ENCODE measurements at places on chromosomes 3 and 15.

- no peak for DNase-seq
- no peak overlapping the region for H3K4me3 ChIP-seq
- H3K27ac ChIP-seq: no peak overlapping the region
- H3K4me1 ChIP-seq: no peaks in the 10 kb centered on the region
Observed at GRCh38 chr3:12073106-12073505, 68.9 kb downstream of the SYN2 start.

DNA sequence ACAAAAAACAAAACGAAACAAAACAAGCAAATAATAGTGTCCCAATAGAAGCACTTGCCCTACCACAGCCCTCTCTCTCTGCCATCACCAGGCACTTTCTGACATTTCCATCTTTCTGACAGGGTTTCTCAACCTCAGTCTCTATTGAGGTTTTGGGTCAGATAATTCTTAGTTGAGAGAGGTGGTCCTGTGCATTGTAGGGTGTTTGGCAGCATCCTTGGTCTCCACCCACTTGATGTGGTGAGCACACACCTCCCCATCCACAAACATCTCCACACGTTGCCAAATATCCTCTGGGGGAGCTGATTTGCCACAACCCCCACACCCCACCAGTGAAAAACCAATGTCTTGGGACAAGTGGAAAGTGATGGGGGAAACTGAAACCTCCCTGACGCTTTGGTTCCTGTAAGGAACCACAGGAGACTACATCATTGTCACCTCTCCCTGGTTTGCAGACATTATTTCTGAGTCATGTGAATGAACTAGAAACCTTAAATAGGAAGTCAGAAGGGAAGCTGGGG is 733.7 kb upstream of the CFAP20DC start:
- no peak overlapping the region for H3K4me3 ChIP-seq
- no peak overlapping the region for H3K27ac ChIP-seq
- no peaks in the 10 kb centered on the region for H3K4me1 ChIP-seq
- DNase-seq: no peak
- H3K36me3 ChIP-seq: no peaks in the 10 kb centered on the region

- H3K27ac ChIP-seq: no peak overlapping the region
- no peak for DNase-seq
- no peak overlapping the region for H3K4me3 ChIP-seq
- no peaks in the 10 kb centered on the region for H3K27me3 ChIP-seq
- no peaks in the 10 kb centered on the region for H3K36me3 ChIP-seq
- H3K4me1 ChIP-seq: no peaks in the 10 kb centered on the region
Observed at GRCh38 chr3:46524008-46524407, 26.2 kb downstream of the RTP3 start.

DNA sequence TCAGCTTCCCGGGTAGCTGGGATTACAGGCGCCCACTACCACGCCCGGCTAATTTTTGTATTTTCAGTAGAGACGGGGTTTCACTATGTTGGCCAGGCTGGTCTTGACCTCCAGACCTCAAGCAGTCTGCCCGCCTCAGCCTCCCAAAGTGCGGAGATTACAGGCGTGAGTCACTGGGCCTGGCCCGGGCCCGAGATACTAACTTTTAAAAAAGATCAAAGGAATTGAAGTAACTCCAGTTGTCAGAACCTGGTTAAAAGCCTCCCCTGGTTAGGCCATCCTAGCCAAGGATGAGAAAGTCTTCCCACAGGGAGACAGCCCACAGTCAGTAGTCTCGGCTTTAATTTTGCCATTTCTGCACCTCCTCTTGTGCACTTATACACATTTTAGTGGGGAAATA is 212.3 kb upstream of the MCTP2 start:
- H3K27ac ChIP-seq: no peak overlapping the region
- no peak for DNase-seq
- H3K4me1 ChIP-seq: no peaks in the 10 kb centered on the region
- no peaks in the 10 kb centered on the region for H3K36me3 ChIP-seq
- H3K4me3 ChIP-seq: no peak overlapping the region

GRCh38 chr3:161745741-161746140 is 249.1 kb downstream of the OTOL1 start:
- no peaks in the 10 kb centered on the region for H3K36me3 ChIP-seq
- no peak overlapping the region for H3K4me3 ChIP-seq
- no peak overlapping the region for H3K27ac ChIP-seq

- no peaks in the 10 kb centered on the region for H3K27me3 ChIP-seq
- no peak overlapping the region for H3K27ac ChIP-seq
Observed at GRCh38 chr3:106338582-106339214, 469.9 kb upstream of the CBLB start.

DNA sequence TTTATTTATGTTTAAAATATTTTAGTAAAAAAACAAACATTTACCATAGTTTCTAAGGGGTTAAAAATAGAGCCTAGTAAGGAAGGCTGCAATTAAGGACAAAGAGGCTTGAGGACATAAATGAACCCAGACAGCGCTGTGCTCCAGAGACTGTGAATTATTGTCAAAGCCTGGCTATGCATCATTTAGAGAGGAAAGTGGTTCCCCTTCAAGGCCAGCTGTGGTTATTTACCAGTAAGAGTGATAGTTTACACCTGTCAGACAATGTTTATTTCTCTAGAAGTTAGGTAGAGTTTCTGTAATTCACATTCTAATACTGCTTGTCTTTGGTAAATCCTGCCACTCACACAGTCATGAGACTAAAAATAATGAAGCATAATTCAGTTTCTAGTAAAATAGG is 32.4 kb upstream of the PIK3R4 start:
- no peak overlapping the region for H3K27ac ChIP-seq
- no peaks in the 10 kb centered on the region for H3K27me3 ChIP-seq
- no peak for DNase-seq
- no peak overlapping the region for H3K4me3 ChIP-seq
- H3K4me1 ChIP-seq: no peaks in the 10 kb centered on the region

DNA sequence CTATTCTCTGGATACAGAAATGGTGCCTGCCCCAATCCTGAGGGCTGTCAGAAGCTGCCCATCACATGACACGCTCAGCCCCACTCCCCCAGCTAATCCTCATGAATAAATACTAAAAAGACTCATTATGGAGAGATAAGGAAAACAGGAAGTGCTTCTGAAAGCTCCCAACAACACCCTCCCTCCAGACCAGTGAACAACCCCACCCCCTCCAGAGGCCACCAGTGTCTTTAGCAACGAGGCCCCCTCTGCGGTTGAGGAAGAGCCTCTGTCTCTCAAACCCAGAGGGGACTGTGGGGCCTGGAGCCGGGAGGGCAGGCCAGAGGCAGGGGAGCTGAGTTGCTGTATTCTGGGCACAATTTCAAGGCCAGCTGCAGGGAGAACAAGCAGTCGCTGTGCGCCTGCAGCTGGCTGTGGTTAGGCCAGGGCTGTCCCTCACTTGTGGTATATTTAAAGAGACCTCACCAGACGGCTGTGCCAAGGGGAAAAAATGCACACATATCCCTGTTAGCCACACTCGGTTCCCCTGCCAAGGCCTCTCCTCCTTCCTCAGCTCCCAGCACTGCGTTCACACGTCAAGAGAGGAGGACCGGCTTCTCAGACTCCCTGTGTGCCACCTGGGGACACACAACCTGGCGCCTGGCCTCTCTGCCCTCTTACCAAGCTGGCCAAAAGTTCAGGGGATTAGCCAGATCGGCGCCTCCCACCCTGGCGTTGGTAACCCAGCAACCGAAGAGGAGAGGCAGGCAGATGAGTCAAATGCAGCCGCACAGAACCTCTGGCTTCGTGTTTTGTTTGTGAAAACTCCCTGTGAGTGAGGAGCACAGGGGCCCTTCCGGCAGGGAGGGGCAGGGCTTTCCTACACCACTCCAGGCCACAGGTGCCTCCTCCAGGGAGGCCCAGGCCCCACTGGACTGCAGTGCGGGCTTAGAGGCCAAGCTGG is 101.2 kb upstream of the ETV5 start:
- H3K36me3 ChIP-seq: no peaks in the 10 kb centered on the region
- H3K27me3 ChIP-seq: no peaks in the 10 kb centered on the region
- H3K4me3 ChIP-seq: no peak overlapping the region
- H3K27ac ChIP-seq: no peak overlapping the region

DNA sequence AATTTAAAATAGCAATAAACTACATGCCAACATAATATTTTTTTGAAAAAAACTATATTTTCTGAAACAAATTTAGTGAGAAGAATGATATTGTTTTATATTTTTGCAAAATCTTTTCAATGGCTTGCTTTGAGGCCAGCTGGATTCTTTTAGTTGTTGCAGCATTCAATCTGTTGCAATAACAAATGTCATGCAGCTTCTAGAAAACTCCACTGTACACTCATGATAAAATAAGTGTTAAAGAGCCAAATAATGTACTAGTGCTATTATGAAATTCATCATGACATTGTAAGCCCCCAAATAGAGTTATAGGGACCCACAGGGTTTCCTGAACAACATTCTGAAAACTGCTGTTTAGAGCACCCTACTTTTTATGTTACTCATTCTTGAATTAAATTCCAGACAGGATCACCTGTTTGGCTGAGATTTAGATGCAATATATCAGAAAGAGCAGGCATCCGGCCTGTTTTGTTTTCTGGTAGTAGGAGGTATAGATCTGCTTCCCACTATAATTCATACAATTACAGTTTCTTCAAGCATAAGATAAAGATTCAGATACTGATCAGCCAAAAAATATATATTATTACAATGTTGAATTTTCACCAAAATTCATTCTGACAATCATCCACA is 703.0 kb upstream of the ZNF385D start:
- no peaks in the 10 kb centered on the region for H3K4me1 ChIP-seq
- H3K36me3 ChIP-seq: no peaks in the 10 kb centered on the region
- no peak for DNase-seq
- no peak overlapping the region for H3K27ac ChIP-seq
- no peaks in the 10 kb centered on the region for H3K27me3 ChIP-seq

GRCh38 chr3:127033171-127033570 is 50.3 kb downstream of the PLXNA1 start:
- peak overlapping the region; percentile 9 for H3K27ac ChIP-seq
- no peaks in the 10 kb centered on the region for H3K27me3 ChIP-seq
- no peaks in the 10 kb centered on the region for H3K4me1 ChIP-seq
- no peak for DNase-seq
- H3K4me3 ChIP-seq: no peak overlapping the region
- H3K36me3 ChIP-seq: peaks cover 67% of the 10 kb centered on the region

GRCh38 chr3:108090049-108090700 is 656 bp downstream of the CD47 start:
- peak overlapping the region; percentile 100 for H3K4me3 ChIP-seq
- no peak for DNase-seq
- H3K27ac ChIP-seq: peak overlapping the region; percentile 96
- H3K27me3 ChIP-seq: no peaks in the 10 kb centered on the region
- no peaks in the 10 kb centered on the region for H3K4me1 ChIP-seq

DNA sequence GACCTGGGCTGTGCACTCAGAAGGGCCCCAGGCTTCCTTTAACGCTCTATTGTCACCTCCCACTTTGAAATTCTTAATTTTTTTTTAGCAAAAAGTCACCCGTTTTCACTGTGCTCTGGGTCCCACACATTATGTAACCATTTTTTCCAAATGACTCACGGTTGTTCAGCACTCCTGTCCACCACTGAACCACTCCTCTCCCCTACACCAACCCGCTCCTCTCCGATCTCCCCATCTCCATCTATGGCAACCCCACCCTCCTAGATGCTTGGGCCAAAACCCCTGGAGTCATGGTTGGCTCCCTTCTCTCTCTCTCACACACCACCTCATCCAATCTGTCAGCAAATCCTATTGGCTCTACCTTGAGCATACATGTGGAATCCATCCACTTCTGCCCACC is 41.2 kb upstream of the LINGO1 start:
- DNase-seq: no peak
- no peak overlapping the region for H3K27ac ChIP-seq
- H3K36me3 ChIP-seq: no peaks in the 10 kb centered on the region
- no peaks in the 10 kb centered on the region for H3K4me1 ChIP-seq

DNA sequence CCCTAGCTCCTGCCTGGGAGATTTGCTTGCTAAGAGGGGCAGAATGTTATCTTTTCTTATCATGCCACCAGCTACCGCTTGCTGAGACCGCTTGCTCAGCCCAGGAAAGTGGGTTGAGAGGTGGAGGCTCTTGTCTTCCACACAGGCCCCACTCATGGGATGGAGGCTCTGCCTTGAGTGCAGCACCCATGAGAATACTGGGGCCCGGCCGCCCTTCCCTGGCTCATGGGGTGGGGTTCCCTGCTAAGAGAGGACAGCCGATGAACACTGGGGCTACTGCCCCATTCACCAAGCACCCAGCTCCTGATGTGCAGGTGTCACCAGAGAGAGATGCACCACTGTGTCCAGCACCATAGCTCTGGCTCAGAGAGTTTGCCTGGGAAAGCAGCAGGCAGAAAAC is 55.2 kb downstream of the HMCES start:
- DNase-seq: no peak
- H3K27ac ChIP-seq: no peak overlapping the region
- no peaks in the 10 kb centered on the region for H3K36me3 ChIP-seq
- no peaks in the 10 kb centered on the region for H3K27me3 ChIP-seq
- no peak overlapping the region for H3K4me3 ChIP-seq

GRCh38 chr3:34196914-34197313 is 398.5 kb downstream of the PDCD6IP start:
- no peak overlapping the region for H3K4me3 ChIP-seq
- no peaks in the 10 kb centered on the region for H3K36me3 ChIP-seq
- H3K27me3 ChIP-seq: no peaks in the 10 kb centered on the region
- H3K4me1 ChIP-seq: no peaks in the 10 kb centered on the region

DNA sequence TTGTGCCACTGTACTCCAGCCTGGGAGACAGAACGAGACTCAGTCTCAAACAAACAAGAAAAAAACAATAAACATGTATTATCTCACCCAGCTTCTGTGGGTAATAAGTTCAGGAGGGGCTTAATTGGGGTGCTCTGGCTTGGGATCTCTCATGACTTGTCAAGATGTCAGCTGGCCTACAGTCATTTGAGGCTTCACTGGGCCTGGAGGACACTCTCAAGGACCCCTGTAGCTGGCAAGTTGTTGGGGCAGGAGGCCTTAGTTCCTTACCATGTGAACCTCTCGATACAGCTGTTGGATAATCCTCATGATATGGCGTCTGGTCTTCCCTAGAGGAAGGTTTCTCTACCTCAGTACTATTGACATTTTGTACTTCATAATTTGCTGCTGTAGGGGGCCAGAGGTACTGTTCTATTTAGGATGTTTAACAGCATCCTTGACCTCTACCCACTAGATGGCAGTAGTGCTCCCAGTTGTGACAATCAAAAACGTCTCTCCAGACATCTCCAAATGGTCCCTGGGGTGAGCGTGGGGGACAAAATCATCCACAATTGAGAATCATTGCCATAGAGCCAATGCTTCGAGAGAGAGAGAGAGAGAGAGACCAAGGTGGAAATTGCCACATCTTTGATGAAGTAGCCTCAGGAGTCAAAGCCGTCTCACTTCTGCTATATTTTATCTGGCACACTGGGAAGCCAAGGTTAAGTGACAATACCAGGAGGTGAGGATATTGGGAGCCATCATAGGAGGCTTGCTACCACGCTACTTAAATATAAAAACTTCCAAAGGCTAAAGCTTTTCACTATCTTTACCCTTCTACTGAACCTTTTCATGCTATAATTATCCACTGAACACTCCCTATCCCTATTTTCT is 23.9 kb upstream of the SLTM start:
- H3K27ac ChIP-seq: no peak overlapping the region
- H3K4me1 ChIP-seq: peaks cover 1% of the 10 kb centered on the region
- H3K27me3 ChIP-seq: no peaks in the 10 kb centered on the region
- DNase-seq: peak; percentile 68

- no peaks in the 10 kb centered on the region for H3K4me1 ChIP-seq
- H3K36me3 ChIP-seq: no peaks in the 10 kb centered on the region
- no peaks in the 10 kb centered on the region for H3K27me3 ChIP-seq
- H3K27ac ChIP-seq: no peak overlapping the region
Observed at GRCh38 chr3:39021465-39022285, 30.1 kb downstream of the SCN11A start.

All from ascending aorta (tissue), 2 donors.